HAP-1 (cell line): ENCODE measurements at places on chromosomes 6 and 20.

DNA sequence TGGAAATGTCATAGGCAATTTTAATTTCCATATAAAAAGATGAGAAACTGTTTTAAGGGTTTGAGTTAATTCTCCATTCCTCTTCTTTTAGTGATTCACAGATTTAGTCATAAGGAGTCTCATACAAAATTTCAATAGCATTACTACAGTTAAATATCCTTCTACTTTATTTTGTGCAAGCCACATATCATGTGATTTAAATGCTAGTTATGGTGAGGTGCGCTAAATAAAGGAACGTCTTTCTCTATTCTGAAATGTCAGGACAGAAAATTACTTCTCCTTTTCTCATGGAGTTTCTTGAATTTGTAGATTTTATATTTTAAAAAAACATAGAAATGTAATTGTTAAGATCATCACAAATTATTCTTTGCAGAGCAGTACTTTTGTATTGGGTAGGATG is 50.0 kb upstream of the SUPT3H start:
- no peak for DNase-seq

- no peak for DNase-seq
Observed at GRCh38 chr20:55160996-55161395, 685.6 kb downstream of the DOK5 start.

DNA sequence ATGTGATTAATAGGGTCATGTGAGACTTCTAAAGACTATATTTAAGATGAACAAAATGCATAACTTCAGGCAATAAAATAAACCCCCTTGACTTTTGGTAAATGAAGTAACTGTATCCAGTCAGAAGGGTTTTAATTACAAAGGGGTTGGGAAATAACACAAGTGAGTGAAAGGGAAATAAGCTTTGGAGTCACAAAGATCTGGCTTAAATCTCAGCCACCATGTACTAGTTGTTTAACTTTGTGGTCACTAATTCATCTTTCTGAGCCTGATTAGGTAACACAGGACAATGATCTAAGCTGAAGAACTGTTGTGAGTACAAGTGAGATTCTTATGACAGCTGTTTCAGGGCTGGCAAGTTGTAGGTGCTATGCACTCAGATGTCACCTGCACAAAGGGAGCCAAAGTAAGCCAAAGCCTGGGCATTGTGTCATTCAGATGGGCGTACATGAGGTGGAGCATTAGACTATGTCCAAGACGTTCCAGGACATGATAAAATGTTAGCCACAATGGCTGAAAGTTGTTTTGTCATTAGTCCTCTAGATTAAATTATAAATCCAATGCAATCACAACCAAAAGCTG is 13.8 kb downstream of the TOMM34 start:
- DNase-seq: no peak

DNA sequence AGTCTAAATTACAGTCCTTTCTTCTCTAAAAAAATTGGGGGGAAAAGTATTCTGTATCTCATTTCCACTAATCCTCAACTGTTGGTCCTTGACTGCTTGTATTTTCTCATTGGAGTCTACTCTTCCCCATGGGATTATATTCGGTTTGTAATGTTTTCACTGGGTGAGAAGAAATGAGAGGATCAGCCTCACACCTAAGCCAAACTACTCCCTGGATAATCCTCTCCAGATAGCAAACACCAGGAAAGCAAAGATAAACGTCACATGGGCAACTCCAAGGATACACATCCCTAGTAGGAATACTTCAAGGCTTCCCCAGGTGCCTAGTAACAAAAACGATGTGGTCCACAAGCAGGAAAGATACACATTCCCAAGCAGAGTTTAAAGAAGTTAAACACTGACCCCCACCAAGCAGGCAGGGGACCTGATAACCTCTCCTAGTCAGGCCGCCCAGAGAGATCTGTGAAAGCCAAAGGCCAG is 53.9 kb upstream of the SOX4 start:
- no peak for DNase-seq

GRCh38 chr6:56440551-56440981 is 193.2 kb upstream of the COL21A1 start:
- no peak for DNase-seq

GRCh38 chr6:154582696-154583095 is 72.2 kb upstream of the CNKSR3 start:
- no peak for DNase-seq

- DNase-seq: no peak
Observed at GRCh38 chr20:45019762-45020123, 53.4 kb downstream of the STK4 start.

GRCh38 chr6:33886673-33887144 is 82.9 kb upstream of the MLN start:
- no peak for DNase-seq
